ENCODE measurements at places on chromosomes 7 and 10. TPM values are rescaled to one million over a fixed set of nuclear protein-coding genes. Genes with fewer than 3 reads are reported as not detected.

GRCh38 chr10:76882245-76882644 lies 755.4 kb downstream of the KCNMA1 start:
- no peaks in the 10 kb centered on the region for H3K4me1 ChIP-seq
- no peak overlapping the region for H3K27ac ChIP-seq
- DNase-seq = no peak
- no peaks in the 10 kb centered on the region for H3K27me3 ChIP-seq
- no peaks in the 10 kb centered on the region for H3K36me3 ChIP-seq
- H3K4me3 ChIP-seq = no peak overlapping the region

DNA sequence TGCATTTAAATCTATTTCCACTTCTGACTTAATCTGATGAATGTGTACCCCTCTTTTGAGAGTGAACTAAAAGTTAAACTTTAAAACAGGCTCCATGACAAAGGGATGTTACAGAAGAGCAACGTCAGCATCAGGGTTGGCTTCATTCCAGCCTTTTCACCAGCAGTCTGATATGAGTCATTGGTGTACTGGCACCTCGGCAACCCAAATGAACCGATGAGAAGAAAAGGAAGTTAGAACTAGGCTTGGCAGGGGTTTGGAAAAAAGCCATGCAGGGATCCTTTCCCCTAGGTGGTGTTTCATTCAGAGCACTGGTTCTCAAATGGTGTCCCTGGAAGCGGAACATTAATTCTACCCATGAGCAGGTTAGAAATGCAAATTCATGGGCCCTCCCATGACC lies 53.6 kb downstream of the SEC61G start:
- DNase-seq = no peak
- peaks cover 10% of the 10 kb centered on the region for H3K4me1 ChIP-seq
- H3K36me3 ChIP-seq = peaks cover 10% of the 10 kb centered on the region
- no peaks in the 10 kb centered on the region for H3K27me3 ChIP-seq

DNA sequence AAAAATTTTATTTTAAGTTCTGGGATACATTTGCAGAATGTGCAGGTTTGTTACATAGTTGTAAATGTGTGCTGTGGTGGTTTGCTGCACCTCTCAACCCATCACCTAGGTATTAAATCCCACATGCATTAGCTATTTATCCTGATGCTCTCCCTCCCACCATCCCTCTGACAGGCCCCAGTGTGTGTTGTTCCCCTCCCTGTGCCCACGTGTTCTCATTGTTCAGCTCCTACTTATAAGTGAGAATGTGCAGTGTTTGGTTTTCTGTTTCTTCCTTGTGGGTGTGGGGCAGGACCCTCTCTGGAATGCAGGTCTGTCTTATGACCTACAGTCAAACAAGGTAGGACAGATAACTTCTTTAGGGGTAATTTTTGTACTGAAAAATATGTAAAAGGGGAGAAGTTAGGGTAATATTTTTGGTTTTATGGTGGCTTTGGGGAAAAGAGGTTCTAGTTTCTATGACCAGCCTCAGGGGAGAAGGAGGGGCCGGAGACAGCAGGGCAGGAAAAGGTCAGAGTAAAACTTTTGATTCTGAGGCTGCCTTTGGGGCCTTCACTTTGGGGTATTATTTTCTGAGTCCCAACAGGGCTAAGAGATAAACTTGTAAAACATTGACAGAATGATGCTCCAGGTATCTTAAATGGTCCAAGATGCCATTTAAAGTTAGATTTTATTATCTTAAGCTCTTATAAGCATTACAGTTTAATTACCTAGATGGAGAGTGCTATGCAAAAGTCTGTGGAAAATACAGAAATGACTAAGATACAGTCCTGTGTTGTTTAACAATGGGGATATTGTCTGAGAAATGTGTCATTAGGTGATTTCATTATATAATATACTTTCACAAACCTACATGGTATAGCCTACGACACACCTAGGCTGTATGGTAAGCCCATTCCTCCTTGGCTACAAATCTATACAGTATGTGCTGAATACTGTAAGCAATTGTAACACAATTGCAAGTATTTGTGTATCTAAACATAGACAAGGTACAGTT lies 354.8 kb downstream of the ABCA13 start:
- H3K36me3 ChIP-seq = no peaks in the 10 kb centered on the region
- no peaks in the 10 kb centered on the region for H3K27me3 ChIP-seq
- H3K4me1 ChIP-seq = no peaks in the 10 kb centered on the region
- no peak overlapping the region for H3K4me3 ChIP-seq

DNA sequence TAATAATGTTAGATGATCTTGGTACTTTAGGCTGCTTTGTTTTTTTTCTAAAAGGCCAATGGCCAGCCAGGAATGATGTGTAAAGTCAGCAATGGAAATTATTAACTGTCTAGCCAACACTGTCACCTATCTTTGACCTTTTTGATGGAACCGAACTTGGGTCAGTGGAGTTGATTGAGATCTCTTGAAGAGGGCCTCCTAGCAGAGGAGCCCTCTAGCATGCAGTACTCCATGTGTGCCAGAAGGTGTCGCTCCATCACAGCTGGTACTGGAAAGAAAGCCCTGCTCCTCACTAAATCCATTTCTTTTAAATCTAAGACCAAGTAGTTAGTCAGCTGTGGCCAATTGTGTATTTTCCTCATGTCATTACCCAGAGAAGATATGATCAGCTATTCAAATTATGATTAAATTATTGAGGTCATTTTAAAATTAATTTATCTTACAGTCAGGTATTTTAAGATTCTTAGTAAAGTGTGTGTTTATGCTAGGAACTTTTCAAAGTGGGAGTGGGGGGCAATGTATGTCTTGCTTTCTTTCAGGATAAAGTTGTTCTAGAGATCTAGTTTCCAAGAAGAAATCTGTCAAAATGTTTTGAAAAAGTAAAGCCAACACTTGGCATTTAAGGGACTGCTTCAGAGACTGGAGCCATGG lies 33.1 kb upstream of the CROT start:
- peak; percentile 68 for DNase-seq
- H3K4me3 ChIP-seq = no peak overlapping the region
- no peaks in the 10 kb centered on the region for H3K27me3 ChIP-seq
- H3K36me3 ChIP-seq = no peaks in the 10 kb centered on the region

GRCh38 chr7:116630932-116631671 lies 40.9 kb upstream of the MET start:
- no peak overlapping the region for H3K27ac ChIP-seq
- H3K4me1 ChIP-seq = no peaks in the 10 kb centered on the region
- H3K36me3 ChIP-seq = no peaks in the 10 kb centered on the region
- H3K4me3 ChIP-seq = no peak overlapping the region
- H3K27me3 ChIP-seq = no peaks in the 10 kb centered on the region

GRCh38 chr7:90298145-90299038 lies 22.7 kb downstream of the FAM237B start:
- H3K4me3 ChIP-seq = no peak overlapping the region
- no peaks in the 10 kb centered on the region for H3K27me3 ChIP-seq
- H3K4me1 ChIP-seq = no peaks in the 10 kb centered on the region
- H3K36me3 ChIP-seq = no peaks in the 10 kb centered on the region
- peak; percentile 60 for DNase-seq
- H3K27ac ChIP-seq = no peak overlapping the region

DNA sequence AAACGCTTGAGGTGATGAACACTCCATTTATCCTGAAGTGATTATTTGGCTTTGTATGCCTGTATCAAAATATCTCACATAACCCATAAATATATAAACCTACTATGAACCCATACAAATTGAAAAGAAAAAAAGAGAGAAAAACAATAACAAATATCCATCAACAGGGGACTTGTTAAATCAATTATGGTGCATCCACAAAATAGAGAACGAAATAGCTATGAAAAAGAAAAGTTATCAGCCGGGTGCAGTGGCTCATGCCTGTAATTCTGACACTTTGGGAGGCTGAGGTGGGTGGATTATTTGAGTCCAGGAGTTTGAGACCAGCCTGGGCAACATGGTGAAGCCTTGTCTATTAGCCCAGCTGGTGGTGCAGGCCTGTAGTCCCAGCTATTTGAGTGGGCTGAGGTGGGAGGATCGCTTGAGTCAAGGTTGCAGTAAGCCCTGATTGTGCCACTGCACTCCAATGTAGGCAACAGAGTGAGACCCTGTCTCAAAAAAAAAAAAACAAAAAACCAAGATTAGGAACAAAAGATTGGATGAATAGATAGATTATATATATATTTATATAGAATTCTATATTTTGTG lies 30.6 kb upstream of the IFRD1 start:
- no peak overlapping the region for H3K27ac ChIP-seq
- no peak for DNase-seq
- H3K4me1 ChIP-seq = peaks cover 35% of the 10 kb centered on the region
- no peaks in the 10 kb centered on the region for H3K36me3 ChIP-seq

GRCh38 chr10:78197628-78198272 lies 164.1 kb downstream of the RPS24 start:
- DNase-seq = no peak
- no peaks in the 10 kb centered on the region for H3K4me1 ChIP-seq

DNA sequence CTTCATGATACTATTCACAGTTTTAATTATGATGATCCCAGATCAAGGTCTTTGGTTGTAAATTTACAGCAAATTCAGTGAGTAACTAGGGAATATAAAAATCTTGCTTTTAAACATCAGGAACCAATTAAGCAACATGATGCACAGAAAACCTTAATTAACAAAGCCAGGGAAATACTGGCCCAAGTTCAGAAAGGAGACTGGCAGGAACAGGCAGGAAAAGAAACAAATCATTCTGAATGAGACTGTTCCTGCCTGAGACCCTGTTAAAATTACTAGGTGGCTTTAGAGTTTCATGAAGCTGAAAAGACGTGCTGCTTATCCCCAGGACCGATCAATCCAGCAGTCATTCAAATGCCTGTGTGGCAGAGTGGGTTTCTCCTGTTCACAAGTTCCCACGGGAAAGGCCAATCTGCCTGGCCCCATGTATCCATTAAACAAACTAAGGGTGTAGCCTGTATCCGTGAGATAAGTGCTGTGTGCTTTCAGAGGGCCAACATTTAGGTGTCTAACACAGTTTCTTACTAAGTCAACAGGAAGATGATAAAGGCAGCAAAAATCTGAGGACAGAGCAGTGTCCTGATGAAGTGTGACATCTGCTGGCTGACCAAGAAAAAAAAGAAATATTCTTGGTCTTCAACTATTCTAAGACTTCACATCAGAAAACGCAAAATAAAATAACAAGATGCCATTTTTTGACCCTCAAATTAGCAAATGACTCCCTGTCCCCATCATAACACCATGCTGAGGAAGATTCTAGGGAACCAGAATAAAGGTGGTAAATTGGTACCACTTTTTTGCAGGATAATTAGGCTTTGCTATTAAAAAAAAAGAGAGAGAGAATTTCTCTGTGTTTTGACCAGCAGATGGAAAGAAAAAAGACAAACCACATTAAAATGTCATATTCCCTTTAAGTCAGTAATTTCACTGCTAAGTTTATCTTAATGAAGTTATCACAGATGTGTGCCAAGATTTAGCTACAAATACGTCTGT lies 34.2 kb downstream of the PUS7 start:
- no peaks in the 10 kb centered on the region for H3K27me3 ChIP-seq
- DNase-seq = no peak
- no peaks in the 10 kb centered on the region for H3K4me1 ChIP-seq
- H3K27ac ChIP-seq = no peak overlapping the region
- H3K4me3 ChIP-seq = no peak overlapping the region

- H3K27me3 ChIP-seq = no peaks in the 10 kb centered on the region
- no peak overlapping the region for H3K27ac ChIP-seq
- no peak overlapping the region for H3K4me3 ChIP-seq
- peaks cover 4% of the 10 kb centered on the region for H3K4me1 ChIP-seq
- DNase-seq = no peak
- no peaks in the 10 kb centered on the region for H3K36me3 ChIP-seq
Observed at GRCh38 chr7:130958846-130959245, 224.8 kb upstream of the KLF14 start.

- H3K27ac ChIP-seq = no peak overlapping the region
- no peaks in the 10 kb centered on the region for H3K27me3 ChIP-seq
- no peak overlapping the region for H3K4me3 ChIP-seq
Observed at GRCh38 chr10:43214071-43214955, 52.6 kb downstream of the RASGEF1A start.

- no peak overlapping the region for H3K4me3 ChIP-seq
- no peak for DNase-seq
- no peaks in the 10 kb centered on the region for H3K36me3 ChIP-seq
- no peaks in the 10 kb centered on the region for H3K27me3 ChIP-seq
- H3K4me1 ChIP-seq = no peaks in the 10 kb centered on the region
Observed at GRCh38 chr10:12697764-12698163, 303.7 kb downstream of the CCDC3 start.

DNA sequence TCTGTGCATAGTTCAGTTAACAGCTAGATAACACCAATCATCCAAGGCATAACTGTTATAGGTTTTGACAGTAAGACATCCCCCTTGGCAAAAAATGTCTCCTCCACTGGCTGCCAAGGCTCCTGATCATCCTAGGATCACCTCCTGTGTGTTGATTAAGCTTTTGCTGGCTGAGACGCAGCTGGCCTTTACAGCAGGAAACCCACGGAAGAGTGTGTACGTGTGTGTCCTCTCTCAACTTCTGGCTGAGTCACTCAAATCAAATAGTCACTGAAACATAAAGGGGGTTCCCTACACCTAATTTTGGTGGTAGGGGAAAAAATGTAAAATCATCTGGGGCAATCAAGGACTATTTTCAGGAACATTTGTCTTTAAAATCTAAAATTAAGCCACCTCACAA lies 208.8 kb downstream of the CTNNA3 start:
- H3K27me3 ChIP-seq = no peaks in the 10 kb centered on the region
- H3K4me1 ChIP-seq = no peaks in the 10 kb centered on the region
- no peak for DNase-seq
- H3K4me3 ChIP-seq = no peak overlapping the region

- no peak overlapping the region for H3K4me3 ChIP-seq
- peaks cover 13% of the 10 kb centered on the region for H3K4me1 ChIP-seq
- no peak overlapping the region for H3K27ac ChIP-seq
- no peaks in the 10 kb centered on the region for H3K27me3 ChIP-seq
Observed at GRCh38 chr7:22663357-22663718, 63.7 kb upstream of the IL6 start.

DNA sequence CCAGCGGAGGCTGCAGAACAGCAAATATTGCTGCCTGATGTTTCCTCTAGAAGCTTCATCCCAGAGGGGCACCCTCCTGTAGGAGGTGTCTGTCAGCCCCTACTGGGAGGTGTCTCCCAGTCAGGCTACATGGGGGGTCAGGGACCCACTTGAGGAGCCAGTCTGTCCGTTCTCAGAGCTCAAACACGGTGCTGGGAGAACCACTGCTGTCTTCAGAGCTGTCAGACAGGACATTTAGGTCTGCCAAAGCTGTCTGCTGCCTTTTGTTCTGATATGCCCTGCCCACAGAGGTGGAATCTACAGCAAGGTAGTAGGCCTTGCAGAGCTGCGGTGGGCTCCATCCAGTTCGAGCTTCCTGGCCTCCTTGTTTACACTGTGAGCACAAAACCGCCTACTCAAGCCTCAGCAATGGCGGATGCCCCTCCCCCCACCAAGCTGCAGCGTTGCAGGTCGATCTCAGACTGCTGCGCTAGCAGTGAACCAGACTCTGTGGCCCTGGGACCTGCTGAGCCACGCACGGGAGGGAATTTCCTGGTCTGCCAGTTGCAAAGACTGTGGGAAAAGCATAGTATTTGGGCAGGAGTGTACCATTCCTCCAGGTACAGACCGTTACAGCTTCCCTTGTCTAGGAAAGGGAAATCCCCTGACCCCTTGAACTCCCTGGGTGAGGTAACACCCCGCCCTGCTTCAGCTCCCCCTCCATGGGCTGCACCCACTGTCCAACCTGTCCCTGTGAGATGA lies 17.7 kb upstream of the MINDY3 start:
- H3K36me3 ChIP-seq = no peaks in the 10 kb centered on the region
- no peaks in the 10 kb centered on the region for H3K4me1 ChIP-seq
- no peak overlapping the region for H3K4me3 ChIP-seq
- DNase-seq = peak; percentile 54

The KCNIP2 gene
- total RNA-seq = 2.9 TPM

The CFAP46 gene
- total RNA-seq = 3.1 TPM

The POU6F2 gene
- 7.2 TPM for total RNA-seq

The JMJD1C gene
- total RNA-seq = 435 TPM

The THSD7A gene
- 1.7 TPM for total RNA-seq

The ADAM22 gene
- total RNA-seq = 17.6 TPM

The CALML3 gene
- total RNA-seq = not detected

All from GM23338 (cell line).